ENCODE measurements at places on chromosomes 3 and 15. TPM values are rescaled to one million over a fixed set of nuclear protein-coding genes. Genes with fewer than 3 reads are reported as not detected.

DNA sequence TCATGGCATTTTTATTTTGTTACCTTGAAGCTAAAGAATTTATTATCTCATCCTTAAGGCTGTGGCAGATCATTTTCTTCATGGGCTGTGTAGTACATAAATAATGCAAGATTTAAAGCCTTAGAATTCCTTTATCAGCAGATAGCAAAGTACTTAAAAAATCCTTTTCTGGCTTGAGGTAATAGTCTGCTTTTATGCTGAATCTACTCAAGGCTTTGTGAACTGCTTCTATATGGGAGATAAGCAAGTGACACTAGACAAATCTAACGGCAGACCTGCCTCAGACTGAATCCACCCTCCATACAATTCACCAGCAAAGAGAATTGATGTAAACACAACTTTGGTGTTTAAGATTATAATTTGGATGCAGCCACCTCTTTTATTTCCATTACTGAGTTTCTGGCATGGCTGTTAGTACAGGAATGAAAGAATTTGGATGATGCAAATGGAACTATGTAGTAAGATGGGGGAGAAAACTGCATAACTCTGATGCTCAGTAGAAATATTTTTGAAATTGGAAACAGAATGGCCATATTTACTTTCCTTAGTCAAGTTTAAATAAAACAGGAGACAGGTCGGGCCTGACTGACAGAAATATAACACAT, 1121.5 kb downstream of the NAALADL2 start:
- no peak for DNase-seq

DNA sequence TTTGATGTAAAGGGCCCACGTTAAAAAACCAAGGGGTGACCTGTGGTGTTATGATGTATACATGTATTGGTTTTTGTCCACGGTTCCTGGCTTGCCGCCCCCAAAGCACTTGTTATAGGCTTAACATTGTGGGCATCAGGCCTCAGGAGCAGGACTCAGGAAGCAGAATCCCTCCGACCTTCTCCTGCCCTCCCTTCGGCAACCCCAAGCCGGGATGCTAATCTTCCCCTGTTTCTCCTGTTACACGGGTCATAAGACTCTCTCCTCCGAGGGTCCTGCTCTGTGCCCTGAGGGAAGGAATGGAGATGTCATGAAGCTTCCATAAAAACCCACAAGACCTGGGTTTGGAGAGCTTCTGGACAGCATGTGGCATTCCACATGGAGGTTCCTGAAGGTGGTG, 48.8 kb downstream of the RPLP1 start:
- no peak for DNase-seq

GRCh38 chr3:22476976-22477375, 726.0 kb upstream of the ZNF385D start:
- DNase-seq, result no peak

DNA sequence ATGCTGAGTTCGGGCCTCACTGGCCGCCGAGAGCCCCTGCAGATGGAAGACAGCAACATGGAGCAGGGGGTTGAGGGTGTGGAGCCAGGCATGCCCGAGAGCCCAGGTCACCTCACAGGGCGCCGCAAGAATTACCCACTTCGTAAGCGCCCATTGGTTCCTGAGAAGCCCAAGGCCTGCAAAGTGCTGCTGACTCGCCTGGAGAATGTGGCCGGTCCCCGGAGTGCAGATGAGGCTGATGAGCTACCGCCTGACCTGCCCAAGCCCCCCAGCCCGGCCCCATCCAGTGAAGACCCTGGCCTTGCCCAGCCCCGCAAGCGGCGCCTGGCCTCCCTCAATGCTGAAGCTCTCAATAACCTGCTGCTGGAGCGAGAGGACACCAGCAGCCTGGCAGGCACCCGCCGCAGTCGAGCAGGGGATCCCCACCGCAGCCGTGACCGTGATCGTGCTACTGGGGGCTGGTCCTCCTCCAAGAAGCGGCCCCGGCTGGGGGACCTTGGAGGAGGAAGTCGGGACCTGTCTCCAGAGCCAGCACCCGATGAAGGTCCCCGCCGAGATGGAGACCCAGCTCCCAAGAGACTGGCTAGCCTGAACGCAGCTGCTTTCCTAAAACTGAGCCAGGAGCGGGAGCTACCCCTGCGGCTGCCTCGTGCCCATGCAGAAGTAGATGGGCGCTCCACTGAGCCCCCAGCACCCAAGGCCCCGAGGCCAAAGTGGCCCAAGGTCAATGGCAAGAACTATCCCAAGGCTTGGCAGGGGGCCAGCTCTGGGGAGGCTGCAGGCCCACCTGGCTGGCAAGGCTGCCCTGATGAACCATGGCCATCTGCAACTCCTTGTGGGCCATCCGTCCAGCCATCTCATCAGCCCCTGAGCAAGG, 12.1 kb upstream of the CHST14 start:
- no peak for DNase-seq

DNA sequence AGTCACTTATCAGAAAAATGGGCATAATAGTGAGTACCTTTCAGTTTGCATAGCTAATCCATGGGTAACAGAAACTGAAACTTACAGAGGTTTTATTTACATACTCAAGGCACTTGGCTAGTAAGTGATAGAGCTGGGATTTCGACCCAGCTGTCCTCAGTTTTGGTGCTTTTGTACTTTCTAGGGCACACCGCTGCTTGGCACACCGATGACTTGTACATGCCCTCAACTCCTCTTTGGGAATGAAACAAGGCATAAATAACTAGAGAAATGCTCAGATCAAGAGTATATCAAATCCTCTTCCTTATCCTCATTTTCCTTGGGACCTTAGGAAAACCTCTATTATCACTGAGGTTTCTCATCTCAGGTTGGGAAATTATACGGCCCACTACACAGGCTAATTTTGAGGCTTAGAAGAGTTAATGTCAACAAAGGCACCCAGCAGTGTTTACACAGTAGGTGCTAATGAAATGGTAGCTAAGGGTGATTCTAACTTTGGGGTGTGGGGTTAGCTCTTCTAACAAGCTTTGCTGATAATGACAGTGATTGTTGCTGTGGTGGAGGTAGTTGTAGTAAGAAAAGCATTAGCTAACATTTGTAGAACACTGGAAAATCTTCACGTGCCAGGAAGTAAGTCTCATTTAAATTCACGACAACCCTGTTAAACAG, 20.3 kb upstream of the DGKG start:
- DNase-seq, result no peak

- no peak for DNase-seq
Measured at GRCh38 chr3:37492468-37492867, 318.1 kb upstream of the LRRFIP2 start.

SPATA12 gene
- 0.10 TPM for total RNA-seq

Measured in ovary (tissue), 10 donors.